ENCODE measurements at places on chromosomes 7 and 10. TPM values are rescaled to one million over a fixed set of nuclear protein-coding genes. Genes with fewer than 3 reads are reported as not detected.

MGAM2 gene
- not detected for total RNA-seq

DLX5 gene
- not detected for total RNA-seq

SYT15 gene
- total RNA-seq: 0.51 TPM

SMURF1 gene
- 16.2 TPM for total RNA-seq

EPHB6 gene
- 9.5 TPM for total RNA-seq

BHLHA15 gene
- total RNA-seq: 0.67 TPM

DNA sequence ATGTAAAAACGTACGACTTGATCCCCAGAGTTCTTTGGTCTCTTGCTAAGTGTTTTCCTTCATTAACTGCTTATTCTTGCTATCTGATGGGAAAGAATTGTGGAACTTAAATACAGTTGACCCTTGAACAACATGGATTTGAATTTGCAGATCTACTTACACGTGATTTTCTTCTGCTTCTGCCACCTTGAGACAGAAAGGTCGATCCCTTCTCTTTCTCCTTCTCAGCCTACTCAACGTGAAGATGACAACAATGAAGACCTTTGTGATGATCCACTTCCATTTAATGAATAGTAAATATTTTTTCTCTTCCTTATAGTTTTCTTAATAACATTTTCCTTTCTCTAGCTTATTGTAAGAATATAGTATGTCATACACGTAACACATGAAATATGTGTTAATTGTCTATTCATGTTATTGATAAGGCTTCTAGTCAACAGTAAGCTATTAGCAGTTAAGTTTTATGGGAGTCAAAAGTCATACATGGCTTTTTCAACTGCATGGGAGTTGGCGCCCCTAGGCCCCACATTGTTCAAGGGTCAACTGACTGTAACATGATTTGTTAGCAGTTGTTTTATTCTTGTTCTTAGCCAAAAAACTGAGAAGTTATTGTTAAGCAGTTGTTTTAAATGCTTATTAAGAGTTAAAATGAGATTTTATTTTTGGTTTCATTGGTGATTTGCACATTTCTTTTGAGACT is 11.2 kb downstream of the MKLN1 start:
- no peak for DNase-seq
- no peak overlapping the region for H3K4me3 ChIP-seq
- H3K36me3 ChIP-seq: peaks cover 30% of the 10 kb centered on the region
- H3K27me3 ChIP-seq: no peaks in the 10 kb centered on the region
- H3K4me1 ChIP-seq: peaks cover 48% of the 10 kb centered on the region
- H3K27ac ChIP-seq: no peak overlapping the region

DNA sequence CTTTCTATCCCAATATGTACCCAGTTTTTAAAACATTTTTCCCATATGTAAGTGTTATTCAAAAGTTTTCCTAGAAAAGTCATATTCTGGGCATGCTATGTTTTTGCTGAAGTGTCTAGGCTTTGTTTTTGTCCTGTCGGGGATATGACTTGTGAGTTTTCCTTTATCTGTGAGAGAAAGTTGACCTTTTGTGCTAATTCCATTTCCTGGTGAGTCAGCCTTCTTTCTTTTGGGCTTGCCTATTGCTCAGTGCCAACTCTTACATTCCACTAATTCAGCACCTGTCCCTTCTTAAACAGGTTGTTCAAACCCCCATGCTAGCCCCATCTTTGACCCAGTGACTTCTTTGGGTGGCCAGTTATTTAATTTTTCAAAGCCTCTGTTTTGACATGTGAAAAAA is 146.2 kb downstream of the AHR start:
- peaks cover 20% of the 10 kb centered on the region for H3K36me3 ChIP-seq
- H3K27me3 ChIP-seq: peaks cover 18% of the 10 kb centered on the region
- peaks cover 6% of the 10 kb centered on the region for H3K4me1 ChIP-seq
- H3K27ac ChIP-seq: no peak overlapping the region

DNA sequence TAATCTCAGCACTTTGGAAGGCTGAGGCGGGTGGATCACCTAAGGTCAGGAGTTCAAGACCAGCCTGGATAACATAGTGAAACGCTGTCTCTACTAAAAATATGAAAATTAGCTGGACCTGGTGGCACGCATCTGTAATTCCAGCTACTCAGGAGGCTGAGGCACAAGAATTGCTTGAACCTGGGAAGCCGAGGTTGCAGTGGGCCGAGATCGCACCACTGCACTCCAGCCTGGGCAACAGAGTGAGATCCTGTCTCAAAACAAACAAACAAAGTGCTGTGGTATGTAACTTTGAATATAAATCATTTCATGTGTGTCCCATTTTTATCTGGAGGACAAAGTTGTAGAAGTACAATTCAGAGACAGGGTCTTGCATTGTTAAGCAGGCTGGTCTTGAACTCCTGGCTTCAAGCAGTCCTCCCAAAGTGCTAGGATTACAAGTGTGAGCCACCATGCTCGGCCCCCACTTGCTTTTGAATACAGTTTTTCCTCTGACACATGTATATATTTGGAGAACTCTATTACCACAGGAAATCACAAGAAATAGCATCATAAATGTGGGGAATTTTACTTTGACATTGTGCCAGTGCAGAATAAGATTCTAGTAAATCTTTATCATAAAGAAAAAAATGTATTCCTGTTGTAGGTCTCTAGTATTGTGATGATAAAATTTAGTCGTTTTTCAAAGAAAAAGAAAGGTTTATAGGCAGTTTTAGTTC is 32.6 kb downstream of the PTPN12 start:
- H3K27ac ChIP-seq: no peak overlapping the region
- H3K4me1 ChIP-seq: peaks cover 2% of the 10 kb centered on the region
- no peak overlapping the region for H3K4me3 ChIP-seq
- DNase-seq: no peak

GRCh38 chr7:107109955-107110354 is 58.8 kb upstream of the HBP1 start:
- DNase-seq: no peak
- H3K27me3 ChIP-seq: no peaks in the 10 kb centered on the region
- no peaks in the 10 kb centered on the region for H3K4me1 ChIP-seq
- H3K4me3 ChIP-seq: no peak overlapping the region
- H3K36me3 ChIP-seq: no peaks in the 10 kb centered on the region
- H3K27ac ChIP-seq: no peak overlapping the region

- no peaks in the 10 kb centered on the region for H3K27me3 ChIP-seq
- no peaks in the 10 kb centered on the region for H3K36me3 ChIP-seq
- H3K27ac ChIP-seq: no peak overlapping the region
- DNase-seq: no peak
Observed at GRCh38 chr10:116450861-116451260, 23.2 kb downstream of the PNLIPRP3 start.

- H3K27ac ChIP-seq: no peak overlapping the region
- H3K27me3 ChIP-seq: peaks cover 4% of the 10 kb centered on the region
- H3K4me3 ChIP-seq: no peak overlapping the region
- H3K4me1 ChIP-seq: no peaks in the 10 kb centered on the region
- no peak for DNase-seq
Observed at GRCh38 chr7:21828841-21829240, 116.9 kb downstream of the CDCA7L start.
